Stimulated activated naive CD4-positive, alpha-beta T cell treated with Interleukin-2 at 50 U/mL for 16 hours (primary cell): ENCODE measurements at places on chromosomes 2 and 18.

DNA sequence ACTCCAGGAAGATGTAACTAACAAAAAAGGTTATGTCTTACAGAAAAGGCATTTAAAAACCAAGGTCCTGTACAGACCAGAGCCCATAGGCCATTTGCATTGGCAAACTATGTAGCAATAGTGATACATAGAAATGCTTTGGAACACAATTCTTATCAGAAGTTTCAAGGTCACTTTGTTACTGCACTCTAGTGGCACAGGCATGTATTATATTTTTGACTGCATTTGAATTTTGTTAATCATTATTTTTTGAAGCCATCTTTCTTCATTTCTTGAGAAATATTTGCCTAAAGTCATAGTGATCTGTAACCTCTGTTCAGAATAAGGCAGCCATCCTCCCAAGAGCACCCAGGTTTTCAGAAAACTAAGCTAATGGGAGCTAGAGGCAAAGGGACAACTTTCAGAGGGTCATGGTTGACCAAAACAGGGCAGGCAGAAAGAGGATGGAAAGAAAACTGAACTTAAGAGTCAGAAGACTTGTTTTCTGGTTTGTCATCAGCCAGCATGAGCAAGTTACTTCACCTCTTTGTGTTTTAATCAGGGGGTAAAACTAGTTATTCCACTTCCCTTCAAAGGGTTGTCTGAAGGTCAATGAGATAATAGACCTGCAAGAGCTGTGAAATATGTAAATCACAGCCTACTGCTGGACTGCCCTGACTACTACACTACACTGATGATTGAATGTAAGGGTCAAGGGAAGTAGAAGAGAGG lies 41.5 kb downstream of the SLC38A11 start:
- no peak for DNase-seq

- DNase-seq: no peak
These were observed 59.4 kb upstream of the CTLA4 start for GRCh38 chr2:203808046-203808750.

DNA sequence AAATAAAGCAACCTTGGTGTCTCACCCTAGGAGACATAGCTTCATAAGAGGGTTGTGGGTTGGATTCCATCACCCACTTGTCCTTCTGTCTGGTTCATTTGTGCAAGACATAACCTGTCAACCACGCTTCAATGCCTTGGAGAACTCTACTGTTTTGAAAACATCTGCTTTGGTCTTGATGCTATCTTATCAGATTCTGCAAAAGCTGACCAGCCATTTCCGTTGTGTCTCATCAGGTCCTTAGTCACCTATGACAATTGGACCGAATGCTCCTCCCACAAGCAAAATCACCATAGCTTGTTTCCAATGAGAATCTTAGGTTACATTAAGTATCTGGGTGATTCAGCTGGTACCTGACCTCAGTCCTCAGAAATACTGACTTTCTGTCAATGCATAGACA lies 35.4 kb downstream of the STAT4 start:
- peak; percentile 63 for DNase-seq

DNA sequence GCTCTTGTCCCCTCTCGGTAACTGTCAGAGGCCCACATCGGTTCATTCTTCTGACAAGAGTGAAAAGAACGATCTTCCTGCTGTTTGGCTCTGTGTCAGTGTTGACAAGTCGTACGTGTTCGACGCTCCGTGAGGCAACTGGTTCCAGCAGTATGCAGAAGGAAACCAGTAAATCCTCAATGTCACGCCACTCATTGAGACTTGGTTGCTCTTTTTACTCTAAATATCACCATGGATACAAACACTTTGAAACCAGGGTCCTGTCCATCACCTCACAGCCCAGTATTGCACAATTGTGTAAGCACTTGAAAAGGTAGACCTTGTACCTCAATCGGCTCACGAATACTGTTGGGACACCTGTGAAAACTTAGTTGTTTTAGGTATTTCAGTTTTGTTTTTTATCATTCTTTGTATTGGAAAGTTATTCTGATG lies 136.4 kb downstream of the ZNF407 start:
- no peak for DNase-seq

DNA sequence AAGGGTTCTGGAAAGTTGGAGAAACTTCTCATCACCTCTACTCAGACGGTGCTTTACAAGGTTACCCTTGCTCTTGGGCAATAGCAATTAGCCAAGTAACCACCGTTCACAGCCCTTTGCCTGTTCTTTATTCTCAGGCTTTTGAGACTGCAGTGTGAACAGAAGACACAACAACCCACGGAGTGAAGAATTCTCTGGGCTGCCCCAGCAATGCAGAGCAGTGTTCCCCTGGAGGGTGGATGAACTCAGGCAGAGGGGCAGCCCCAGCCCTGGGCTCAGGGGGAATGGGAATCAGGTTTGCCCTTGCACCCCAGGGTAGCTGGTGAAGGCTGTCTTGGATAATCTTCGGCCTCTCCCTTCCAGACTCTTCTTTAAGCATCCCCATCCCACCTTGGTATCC lies 69.1 kb downstream of the MCFD2 start:
- no peak for DNase-seq

DNA sequence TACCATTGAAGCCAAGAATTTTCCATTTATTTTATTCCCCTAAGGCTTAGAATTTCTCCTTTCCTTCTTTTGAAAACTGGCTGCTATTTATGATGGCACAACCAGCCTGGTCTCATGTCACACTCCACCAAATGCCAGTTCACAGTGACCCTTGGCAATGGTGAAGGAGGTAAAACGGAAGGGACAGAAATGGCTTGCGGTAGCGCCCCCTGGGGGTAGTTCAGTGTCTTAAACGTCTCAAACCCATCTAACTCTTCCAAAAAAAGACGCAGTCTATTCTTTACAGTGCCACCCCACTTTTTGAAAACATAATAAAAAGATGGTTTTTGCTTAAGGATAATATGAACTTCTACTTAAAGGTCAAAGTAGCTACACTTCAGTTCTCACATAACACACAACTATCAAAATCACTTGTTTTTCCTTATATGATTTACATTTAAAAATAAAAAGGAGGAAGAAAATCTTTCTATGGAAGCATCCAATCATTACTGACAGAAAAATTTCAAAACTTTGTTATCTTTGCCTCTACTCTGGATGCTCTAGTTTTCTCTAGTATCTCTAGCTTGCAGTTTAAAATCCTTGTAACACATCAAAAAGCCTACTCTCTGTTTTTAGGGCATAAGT lies 28.0 kb downstream of the PNO1 start:
- DNase-seq: peak; percentile 41

GRCh38 chr2:1745171-1746023 lies 1.1 kb upstream of the PXDN start:
- DNase-seq: no peak

DNA sequence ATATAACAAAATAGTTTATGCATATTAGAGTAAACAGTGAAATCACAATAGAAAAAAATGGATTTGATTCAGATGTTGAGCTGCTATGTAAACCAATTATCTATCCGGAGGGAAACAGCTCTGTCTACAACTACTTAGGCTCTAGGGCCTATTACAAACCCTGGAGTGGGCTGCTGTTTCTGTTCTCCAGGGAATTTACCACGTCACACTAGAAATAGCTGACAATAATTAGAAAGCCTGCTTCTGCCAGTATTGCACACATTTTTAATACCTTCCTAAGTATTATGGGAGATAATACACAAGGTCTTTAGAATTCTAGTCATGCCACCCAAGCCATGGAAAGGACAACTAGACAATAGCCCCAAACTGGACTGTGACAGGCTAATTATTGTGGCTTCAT lies 411.1 kb downstream of the FIGN start:
- no peak for DNase-seq

DNA sequence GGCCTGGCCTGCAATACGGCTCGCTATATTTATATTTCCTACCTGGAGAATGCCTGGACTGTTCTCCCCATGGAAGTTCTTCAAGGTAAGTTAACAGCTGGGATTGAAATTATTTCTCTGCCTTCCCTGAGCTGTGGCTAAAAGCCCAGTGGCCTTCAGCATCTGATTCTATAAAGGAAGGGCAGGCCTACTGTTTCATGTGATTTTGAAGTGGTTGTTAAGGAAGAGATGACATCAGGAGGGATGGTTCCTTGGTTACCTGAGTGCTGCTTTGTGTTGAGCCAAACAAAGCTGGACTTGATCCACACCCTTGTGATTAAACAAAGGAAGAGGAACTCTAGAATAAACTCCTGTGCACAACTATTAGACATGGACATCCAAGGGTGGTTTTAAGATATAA lies 61.6 kb downstream of the MFSD6 start:
- no peak for DNase-seq

DNA sequence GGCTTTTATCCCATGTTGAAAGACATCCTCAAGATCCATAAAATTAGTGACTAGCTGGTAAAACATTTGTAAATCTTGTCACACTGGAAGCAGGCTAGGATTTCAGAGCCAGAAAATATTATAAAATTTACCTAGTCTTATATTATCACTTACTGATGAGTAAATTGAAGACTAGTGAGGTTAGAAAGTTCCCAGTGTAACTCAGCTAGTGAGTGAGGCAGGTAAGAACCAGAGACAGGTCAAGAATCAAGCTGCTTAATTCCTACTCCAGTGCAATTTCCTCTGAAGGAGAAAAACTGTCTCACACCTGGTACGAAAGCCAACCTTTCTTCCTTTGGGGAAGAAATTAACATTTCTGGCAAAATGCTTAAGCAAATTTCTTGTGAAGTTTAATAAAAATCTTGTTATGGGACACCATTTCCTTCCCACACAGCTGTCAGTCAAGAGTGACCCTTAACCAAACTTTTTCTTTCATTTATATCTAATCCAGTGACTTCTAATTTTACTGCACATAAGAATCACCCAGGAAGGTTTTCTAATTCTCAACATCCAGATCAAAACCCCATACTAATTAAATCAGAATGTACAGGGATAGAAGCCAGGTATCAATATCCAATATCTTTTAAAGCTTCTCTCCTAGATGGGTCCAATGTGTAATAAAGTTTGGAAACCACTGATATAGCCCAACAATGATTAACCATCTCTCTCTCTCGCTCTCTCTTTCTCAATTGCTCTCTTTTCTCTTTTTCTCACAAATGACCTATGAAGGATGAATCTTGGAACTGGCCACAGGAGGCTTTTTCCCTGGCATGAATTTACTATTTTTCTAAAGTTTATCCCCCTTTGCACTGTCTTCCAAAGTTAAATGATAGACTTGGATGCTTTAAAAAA lies 264.3 kb upstream of the SLC39A10 start:
- no peak for DNase-seq

GRCh38 chr18:13608791-13609532 lies 117.4 kb downstream of the FAM210A start:
- no peak for DNase-seq

- DNase-seq: no peak
These were observed 363.4 kb downstream of the CLIP4 start for GRCh38 chr2:29478641-29479040.

- DNase-seq: no peak
These were observed 80.4 kb downstream of the CHST9 start for GRCh38 chr18:27104743-27105142.

DNA sequence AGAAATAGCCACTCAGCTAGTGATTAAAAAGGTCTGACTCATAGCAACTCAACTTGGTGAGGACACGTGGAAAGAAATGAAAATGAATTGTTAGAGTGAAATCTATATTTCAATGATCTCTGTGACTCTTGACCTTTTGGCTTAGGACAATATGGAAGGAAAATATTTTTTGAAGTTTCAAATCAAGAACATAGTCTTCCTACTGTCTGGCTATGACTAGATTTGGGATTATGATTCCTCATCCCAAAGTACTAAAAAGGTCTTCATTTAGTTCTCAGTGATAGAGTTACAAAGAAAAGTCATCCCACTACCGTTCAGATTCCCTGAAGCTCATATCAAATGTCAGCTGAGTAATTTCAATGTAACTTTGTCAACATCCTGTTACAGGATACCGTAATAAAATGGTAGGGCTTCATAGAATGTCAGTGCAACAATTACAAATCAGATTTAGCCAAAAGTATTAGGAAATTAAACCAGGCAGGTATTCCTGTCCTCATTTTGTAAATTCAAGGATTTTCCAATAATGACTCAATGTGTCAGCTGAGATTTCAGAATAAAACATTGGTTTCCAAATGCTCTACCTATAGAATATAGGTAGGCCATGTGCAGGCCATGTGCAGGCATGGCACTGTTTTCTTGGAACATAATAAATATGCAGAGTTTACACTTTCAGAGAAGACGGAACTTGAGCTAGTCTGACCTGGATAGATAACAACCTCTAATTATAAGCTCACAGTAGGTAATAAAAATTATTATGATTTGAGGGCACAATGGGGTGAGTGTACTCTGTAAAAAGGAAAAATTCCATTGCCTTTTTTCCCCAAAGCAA lies 36.0 kb downstream of the ANKRD29 start:
- DNase-seq: no peak

DNA sequence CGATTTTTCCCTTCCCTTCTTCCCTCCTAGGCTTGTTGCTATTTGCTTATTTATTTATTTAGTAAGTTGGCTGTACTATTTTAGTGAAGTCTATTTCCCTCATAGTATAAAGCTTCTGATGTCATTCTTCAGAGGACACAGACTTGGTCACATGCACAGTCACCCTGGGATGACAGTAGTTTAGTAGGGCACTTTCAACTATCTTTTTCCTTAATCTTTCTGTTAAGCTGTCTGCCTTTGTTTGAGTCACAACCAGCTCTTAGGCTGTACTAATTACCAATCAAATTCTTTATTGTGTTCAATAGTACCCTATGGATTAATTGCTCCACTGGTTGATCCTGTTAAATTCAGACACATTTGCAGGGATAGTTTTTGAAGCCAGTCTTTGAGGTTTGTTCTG lies 26.9 kb upstream of the RAB31 start:
- no peak for DNase-seq
